ENCODE measurements at places on chromosomes 6 and 20. TPM values are rescaled to one million over a fixed set of nuclear protein-coding genes. Genes with fewer than 3 reads are reported as not detected.

DNA sequence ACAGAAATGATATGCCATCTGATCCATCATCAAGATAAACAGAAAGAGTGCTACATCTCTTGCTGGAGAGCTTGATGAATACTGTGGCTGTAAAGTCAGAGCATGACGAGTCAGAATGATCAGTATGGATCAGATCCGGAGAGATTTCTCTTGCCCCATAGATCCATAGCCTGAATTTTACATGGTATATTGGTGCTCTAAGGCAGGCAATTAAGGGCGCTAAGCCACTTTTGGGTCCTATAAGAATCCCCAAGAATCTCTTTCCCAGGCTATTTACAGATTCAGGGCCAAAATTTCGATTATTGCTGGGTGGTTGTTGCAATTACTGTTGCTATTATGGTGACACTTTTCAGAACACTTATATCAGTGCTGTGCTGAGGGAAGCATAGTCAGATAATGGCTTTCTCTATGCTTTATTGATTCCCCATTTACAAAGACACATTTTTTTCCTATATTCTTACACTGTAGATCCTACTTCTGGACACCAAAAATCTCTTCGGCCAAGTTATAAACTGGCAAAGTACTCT lies 94.4 kb downstream of the ADGRB3 start:
- no peaks in the 10 kb centered on the region for H3K36me3 ChIP-seq
- H3K27me3 ChIP-seq: no peaks in the 10 kb centered on the region
- H3K27ac ChIP-seq: no peak overlapping the region
- no peaks in the 10 kb centered on the region for H3K4me1 ChIP-seq
- no peak overlapping the region for H3K4me3 ChIP-seq
- DNase-seq: no peak

DNA sequence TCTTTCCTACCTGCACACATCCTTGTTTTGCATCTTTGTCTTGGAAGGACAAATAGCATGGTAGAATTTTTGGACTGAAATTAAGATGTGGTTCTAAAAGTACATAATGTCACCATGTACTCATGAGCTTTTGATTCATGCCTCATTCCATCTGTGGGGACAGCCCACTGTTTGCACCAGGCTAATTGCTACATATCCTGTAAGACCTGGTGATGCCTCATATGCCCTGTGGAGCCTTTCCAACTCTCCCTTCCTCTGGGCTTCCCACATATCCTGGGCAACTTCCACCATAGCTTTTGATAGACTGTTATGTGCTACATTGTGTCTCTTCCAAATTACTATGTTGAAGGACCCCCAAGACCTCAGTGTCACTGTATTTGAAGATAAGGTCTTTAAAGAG lies 213.6 kb upstream of the PREP start:
- no peak for DNase-seq
- no peak overlapping the region for H3K4me3 ChIP-seq
- H3K36me3 ChIP-seq: no peaks in the 10 kb centered on the region
- no peaks in the 10 kb centered on the region for H3K27me3 ChIP-seq
- H3K27ac ChIP-seq: no peak overlapping the region

- peaks cover 37% of the 10 kb centered on the region for H3K36me3 ChIP-seq
- H3K27ac ChIP-seq: no peak overlapping the region
- no peak for DNase-seq
- H3K4me1 ChIP-seq: no peaks in the 10 kb centered on the region
- no peaks in the 10 kb centered on the region for H3K27me3 ChIP-seq
Measured at GRCh38 chr20:37742131-37742530, 48.3 kb downstream of the CTNNBL1 start.

DNA sequence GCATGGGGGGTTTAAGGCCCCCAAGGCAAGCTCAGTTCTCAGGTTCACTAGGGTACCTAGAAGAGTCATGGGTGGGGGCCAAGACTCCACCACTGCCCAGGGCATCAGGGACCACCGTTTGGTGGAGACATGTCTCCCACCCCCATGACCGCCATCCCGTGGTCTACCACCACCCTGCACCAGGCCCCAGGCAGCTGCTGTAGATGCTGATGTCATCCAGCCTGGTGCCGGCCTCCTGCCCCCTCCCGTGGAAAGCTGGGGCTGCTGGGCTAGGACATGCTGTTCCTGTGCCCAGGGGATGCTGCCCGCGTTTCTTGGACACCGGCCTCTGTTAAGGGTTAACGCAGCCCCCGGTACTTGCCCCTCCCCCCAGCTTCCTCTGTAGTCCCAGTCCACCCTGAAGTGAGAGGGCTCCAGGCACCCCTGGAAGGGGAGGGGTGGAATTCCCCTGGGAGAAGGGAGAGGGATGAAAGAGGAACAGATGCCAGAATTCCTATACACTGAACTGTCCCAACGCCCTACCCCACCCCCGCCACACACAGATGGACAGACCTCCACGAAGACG lies 587 bp downstream of the IP6K3 start:
- no peaks in the 10 kb centered on the region for H3K4me1 ChIP-seq
- no peak overlapping the region for H3K27ac ChIP-seq
- no peak for DNase-seq

DNA sequence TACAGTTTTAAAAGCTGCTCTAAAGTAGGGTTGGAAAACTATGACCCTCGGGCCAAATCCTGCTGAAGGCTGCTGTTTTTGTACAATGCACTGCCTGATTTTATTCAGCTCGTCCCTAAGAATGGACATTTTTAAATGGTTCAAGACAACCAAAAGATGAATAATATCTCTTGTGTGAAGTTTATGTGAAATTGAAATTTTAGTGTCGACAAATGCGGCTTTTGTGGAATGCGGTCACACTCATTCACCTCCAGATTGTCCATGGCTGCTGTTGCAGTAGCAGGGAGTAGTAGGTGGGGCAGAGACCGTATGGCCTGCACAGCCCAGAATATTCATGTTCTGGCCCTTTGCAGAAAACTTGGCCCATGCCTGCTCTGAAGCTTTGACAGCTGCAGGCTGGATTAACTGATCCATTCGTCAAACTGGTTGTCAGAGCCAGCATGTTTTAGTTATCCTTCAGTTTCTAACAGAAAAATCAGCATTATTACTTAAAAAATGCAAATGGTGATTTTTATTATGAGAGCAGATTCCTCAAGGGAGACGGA lies 91.6 kb downstream of the PSMG4 start:
- H3K4me1 ChIP-seq: peaks cover 10% of the 10 kb centered on the region
- H3K4me3 ChIP-seq: no peak overlapping the region
- peaks cover 2% of the 10 kb centered on the region for H3K27me3 ChIP-seq
- no peak overlapping the region for H3K27ac ChIP-seq

DNA sequence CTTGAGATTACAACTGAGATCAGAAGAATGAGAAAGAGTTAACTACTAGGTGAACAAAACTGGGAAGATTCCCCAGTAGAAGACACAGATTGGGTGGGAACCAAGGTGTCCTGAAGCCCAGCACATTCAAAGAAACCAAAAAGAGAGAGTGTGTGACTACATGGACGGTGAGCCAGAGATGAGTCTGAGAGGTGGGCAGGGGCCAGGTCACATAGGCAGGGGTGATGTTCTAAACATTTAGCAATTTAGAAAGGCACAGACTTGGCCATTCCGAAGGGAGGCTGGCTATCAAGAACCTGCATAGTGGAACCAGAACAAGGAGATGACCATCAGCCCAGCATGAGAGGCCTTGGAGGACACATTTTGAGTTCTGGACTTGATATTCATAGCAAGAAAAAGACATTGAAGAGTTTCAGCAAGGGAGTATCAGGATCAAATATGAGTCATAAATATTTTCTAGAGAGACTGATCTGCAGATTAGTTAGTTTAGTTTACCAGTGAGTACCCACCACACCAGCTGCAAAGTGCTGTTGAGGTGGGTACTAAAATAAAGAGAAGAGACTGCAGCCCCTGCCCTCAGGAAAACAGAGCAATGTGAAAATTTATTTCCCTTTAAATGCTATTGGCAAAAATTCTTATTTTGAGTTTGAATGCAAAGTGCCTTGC lies 340.5 kb upstream of the PRDM1 start:
- DNase-seq: no peak
- peaks cover 21% of the 10 kb centered on the region for H3K4me1 ChIP-seq
- H3K36me3 ChIP-seq: no peaks in the 10 kb centered on the region
- no peak overlapping the region for H3K27ac ChIP-seq
- no peaks in the 10 kb centered on the region for H3K27me3 ChIP-seq

DNA sequence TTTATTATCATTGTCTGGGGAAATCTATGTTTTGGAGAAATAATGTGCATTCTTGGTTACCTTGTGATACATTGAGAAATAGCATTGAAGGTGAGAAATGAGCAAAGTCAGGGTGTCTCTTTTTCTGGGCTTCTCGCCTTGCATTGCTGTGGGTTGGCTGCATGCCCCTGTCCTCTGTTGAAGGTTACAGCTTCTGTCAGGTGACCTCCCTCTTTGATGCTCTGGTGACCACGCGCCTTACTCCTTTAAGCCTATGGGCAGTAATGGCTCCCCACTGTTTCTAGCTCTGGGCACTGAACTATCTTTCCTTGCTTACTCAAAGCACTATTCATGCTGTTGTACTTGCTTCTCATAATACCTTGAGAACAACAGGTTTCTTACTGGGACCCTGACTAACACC lies 14.6 kb downstream of the ADGRB3 start:
- no peaks in the 10 kb centered on the region for H3K36me3 ChIP-seq
- no peaks in the 10 kb centered on the region for H3K27me3 ChIP-seq
- H3K4me1 ChIP-seq: no peaks in the 10 kb centered on the region
- H3K27ac ChIP-seq: no peak overlapping the region
- DNase-seq: no peak
- no peak overlapping the region for H3K4me3 ChIP-seq

The POPDC3 gene
- total RNA-seq: not detected

The GCNT2 gene
- total RNA-seq: 6.9 TPM

The HRH3 gene
- total RNA-seq: not detected

The KCNK16 gene
- total RNA-seq: not detected
